ENCODE measurements at places on chromosomes 3 and 15.

GRCh38 chr3:184186184-184186901 lies at the start of gene ABCF3:
ABCF3 (plus strand) TSS chr3:184186199; CDS start chr3:184186208, 9 bp downstream.
- no peak for DNase-seq

- DNase-seq, result no peak
These were observed 111.6 kb downstream of the GREM1 start for GRCh38 chr15:32829436-32829835.

- no peak for DNase-seq
These were observed 213.7 kb upstream of the RORA start for GRCh38 chr15:61442821-61443220.

GRCh38 chr3:81920816-81921215 lies 159.4 kb upstream of the GBE1 start:
- no peak for DNase-seq

GRCh38 chr3:158617982-158618875 lies 26.1 kb upstream of the GFM1 start:
- DNase-seq, result no peak

DNA sequence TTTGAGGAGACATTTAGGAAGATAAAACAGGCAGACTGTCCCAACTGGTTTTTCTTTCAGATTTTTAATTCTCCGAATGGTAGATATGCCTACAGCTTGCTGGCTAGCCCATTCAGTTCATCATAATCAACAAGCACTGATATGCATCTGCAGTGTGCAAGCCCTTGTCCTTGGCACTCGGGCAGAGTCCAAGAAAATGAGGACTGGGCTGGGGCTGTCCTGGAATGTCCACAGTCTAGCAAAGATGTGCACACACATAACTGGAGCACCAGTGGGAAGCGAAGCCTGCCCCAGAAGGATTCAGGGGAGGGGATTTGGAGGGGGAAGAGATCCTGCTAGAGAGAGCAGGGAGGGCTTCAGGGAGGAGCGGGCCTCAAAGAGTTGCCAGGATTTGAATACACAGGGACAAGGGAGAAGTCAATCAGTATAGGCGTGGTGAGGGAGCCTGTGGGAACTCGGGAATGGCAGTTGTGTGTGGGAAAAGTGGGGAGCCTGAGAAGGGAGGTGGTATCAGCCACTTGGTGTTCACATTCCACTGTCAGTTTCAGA lies 8.7 kb downstream of the FAH start:
- no peak for DNase-seq

All from NCI-H510A treated with DMSO at 0.1 percent for 48 hours (cell line).